ENCODE measurements at places on chromosomes 1 and 21.
A peak's percentile ranks its signal among the peaks of the same experiment; 100 is the strongest.

GRCh38 chr1:68175621-68176398, 56.5 kb downstream of the WLS start:
- DNase-seq: peak; percentile 18

DNA sequence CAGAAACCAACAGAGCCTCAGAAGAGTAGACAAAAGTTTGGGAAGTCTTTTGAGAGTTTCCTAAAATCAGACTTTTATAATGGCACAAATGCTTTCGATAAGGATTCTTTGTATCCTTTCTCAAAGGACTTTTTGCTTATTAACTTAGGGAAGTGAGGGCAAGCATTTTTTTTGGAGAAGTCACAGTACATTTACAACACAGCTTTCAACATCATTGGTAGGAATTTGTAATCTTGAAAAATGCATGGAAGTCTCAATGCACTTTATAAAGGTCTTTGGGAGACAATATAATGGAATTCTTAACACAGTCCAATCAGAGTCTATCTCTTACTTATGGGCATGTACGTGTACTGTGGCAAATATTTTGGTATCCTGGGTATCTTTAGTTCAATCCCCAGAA, 325.8 kb upstream of the NR5A2 start:
- no peak for DNase-seq

- DNase-seq: no peak
Measured at GRCh38 chr1:55209247-55209646, 5.9 kb downstream of the USP24 start.

DNA sequence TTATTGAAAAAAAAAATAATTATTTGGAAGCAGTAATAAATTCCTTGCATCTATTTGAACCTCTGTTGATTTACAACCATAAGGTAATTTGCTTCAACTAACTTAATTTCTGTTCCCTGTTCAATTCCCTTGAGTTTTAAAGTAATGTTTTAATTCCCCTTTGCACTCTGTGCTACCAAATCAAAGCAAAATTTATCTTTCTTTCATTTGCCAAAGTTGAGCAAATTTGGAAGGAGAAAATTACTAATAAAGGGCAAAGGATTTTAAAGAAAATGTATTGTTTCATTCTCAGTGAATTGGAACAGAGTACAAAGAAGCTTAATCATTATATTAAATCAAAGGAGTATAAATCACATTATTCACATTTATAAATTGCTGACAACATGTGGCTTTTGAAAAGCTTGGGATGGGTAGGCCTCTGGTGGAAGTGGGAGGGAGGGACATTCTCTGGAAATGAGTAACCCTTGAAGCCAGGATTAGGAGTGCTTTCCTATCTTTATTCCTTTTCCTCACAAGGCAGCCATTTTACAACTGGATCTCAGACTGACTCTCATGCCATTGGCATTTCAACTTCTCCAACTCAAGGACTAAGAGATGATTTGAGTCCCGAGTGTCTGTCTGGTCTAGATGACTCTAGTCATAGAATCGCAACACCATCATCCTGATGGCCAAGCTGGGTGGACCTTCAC, 331.6 kb upstream of the DUSP10 start:
- DNase-seq: no peak

DNA sequence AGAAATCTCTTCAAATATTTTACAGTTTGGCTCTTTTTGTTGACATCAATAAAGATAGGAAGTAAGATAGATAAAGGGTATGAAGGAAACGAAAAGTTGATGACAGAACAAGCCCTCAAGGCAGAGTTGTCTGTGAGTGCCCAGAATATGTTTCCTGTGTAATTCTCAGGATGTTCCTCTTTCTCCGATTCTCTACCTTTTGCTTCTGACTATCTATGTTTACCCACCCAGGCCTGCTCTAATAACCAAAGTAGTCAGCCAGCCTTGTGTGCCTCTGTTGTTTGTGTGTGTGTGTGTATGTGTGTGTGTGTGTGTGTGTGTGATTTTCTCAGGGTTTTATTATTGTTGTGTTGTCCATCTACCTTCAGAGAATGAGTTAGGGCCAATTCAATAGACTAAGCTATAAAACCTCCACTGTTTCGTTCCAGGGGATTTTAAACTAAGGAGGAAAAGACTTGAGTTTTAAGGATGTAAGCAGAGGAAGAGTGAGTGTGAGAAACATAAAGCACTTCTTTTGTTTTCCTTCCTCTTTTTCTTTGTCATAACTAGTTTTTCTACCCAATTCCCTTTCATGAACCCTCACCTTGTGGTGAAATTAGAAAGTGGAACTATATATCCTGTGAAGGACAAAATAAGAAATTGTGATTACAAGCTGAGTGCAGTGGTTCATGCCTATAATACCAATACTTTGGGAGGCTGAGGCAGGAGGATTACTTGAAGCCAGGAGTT, 627.4 kb upstream of the NR5A2 start:
- DNase-seq: no peak

DNA sequence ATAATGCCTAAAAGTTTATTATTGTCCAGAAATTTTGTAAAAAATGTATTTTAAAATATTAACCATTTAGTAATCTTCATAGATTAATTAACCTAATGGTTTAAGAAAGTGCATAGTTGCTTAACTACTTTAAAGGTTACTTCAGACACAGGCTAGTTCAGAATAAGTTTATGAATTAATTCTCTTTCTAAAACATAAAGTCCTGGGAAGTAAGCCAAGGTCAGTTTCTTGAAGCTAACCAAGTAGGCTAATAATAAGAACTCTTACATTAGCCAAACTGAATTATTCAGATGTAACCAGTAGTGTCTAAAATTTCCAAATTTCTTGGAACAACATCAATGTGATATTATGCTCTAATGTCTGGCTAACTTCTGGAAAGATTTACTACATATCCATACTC, 790.4 kb downstream of the NCAM2 start:
- DNase-seq: no peak

All from NCI-H1048 (cell line).